Activated naive CD8-positive, alpha-beta T cell treated with anti-CD3 and anti-CD28 coated beads for 36 hours (primary cell): ENCODE measurements at places on chromosomes 6 and 20. TPM values are rescaled to one million over a fixed set of nuclear protein-coding genes. Genes with fewer than 3 reads are reported as not detected.
A peak's percentile ranks its signal among the peaks of the same experiment; 100 is the strongest.

- DNase-seq, result no peak
Observed at GRCh38 chr6:53752856-53753255, 41.9 kb upstream of the LRRC1 start.

DNA sequence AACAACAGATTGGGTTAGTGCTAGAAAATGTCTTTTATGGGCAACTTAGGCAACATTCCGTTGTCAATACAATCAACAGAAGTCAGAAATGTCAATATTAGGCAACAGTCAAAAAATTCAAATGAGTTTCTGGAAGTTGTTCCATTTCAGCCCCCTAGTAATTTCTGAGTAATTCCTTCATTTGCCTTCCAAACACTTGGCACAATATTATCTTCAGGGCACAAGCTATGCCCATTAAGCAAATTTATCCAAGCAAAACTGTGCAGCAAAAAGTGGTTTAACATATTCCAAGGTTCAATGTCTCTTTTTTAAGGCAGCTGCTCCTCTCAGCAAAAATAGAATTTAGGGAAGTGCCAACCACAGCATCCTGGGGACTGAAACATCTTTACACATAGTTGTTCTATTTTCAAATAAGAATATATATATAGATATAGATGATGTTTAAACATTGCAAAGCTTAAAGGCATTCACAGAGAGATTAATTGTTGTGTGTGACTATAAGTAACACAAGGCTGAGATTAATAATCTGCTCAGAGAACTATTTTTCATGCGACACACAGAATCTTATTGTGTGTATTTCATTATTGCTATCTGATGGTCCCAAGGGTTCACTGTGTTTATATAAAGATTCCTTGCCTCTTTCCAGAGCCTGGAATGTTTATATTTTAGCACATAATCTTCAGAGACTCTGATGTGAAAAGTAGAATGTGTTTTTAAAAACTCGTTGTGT is 75.2 kb upstream of the ADTRP start:
- no peak for DNase-seq

DNA sequence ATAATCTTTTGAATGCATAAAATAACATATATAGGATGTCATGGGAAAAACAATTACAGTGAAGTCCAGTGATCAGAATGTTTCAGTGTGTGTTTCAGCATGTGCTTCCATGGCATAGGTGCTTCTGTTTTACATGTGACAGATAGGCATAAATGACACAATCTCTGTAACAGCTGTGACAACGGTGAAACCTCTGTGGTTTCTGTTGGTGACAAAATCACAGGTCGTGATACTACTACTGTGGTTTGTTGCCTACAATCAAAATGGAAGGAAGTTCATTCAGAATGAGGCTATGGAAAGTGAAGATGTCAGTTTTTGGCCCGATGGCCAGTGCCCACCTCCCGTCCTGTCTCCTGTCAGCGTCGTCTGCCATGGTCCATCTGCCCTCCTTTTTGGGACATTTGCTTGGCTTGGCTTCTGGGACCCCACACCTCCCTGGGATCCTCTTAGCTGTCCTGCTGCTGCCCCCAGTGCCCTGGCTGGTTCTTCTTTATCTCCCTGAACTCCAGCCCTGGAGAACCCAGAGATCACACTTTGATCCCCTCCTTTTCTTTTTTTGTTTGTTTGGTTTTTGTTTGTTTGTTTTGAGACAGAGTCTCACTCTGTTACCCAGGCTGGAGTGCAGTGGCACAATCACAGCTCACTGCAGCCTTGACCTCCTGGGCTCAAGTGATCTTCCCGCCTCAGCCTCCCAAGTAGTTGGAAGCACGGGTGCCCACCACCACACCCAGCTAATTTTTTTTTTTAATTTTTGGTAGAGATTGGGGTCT is 79.3 kb upstream of the NAA20 start:
- DNase-seq, result peak; percentile 17

GRCh38 chr6:168128631-168129291 is 49.7 kb upstream of the FRMD1 start:
- DNase-seq, result no peak

DNA sequence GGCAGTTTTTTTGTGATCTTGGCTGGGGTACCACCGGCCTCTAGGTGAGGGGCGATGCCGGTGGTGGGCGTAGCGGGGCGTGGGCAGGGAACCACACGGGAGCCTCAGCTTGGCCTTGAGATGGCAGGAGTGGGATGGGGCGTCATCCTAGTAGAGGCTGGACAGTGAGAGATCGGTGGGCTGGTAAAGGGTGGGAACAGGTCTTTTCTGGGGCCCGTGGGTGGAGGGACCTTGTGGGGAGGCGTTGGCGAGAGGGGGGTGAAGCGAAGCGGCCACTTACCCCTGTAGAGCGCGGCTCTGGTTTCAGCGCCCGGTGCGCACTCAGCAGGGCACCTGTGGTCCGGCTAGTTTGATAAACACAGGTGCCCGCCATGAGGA is 12.0 kb downstream of the ITPR3 start:
- no peak for DNase-seq

- no peak for DNase-seq
Observed at GRCh38 chr20:48711696-48712464, 115.9 kb downstream of the PREX1 start.

DNA sequence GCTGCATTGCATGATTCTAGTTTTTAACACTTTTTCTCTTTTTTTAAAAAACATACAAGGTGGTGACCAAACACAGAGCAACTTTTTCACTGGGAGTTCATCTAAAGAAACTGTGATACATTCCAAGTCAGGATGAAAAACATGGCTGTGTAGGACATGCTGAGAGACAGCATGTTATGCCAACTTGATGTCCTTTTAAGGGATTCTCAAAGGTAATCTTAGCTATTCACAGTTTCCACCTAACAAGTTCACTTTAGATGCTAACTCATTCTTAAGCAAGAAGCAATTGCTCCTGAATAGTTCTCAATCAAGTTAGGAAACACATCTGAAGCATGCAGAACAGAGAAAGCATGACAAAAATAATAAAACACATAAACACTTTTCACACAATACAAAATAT is 3.3 kb downstream of the ASCC3 start:
- no peak for DNase-seq

DNA sequence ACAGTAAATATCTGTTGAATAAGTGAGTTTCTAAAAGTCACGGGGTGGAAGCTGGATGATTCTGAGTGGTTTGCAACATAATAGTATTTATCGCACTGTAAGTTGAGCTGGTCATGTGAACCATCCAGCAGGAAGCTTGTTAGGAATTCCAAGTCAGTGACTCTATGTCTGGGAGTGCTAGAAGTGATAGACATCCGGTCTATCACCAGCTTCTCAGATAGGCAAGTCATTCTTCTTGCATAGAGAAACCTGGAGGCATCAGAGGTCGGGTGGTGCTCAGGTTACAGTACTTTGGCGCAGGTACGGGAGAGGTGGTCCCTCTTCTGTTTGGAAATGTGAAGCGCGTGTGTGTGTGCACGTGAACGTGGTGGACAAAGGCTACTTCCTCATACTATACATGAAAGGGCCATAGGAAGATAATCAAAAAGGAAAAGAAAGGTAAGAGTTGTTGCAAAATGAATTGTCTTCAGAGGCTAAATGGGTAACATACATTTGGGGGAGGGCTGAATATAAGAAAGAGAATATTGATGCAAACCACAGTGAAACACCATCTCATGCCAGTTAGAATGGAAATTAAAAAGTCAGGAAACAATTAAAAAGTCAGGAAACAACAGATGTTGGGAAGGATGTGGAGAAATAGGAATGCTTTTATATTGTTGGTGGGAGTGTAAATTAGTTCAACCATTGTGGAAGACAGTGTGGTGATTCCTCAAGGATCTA is 299.3 kb upstream of the ZFP64 start:
- DNase-seq, result no peak

- peak; percentile 21 for DNase-seq
Observed at GRCh38 chr20:20711413-20711812, 1.0 kb downstream of the RALGAPA2 start.

DNA sequence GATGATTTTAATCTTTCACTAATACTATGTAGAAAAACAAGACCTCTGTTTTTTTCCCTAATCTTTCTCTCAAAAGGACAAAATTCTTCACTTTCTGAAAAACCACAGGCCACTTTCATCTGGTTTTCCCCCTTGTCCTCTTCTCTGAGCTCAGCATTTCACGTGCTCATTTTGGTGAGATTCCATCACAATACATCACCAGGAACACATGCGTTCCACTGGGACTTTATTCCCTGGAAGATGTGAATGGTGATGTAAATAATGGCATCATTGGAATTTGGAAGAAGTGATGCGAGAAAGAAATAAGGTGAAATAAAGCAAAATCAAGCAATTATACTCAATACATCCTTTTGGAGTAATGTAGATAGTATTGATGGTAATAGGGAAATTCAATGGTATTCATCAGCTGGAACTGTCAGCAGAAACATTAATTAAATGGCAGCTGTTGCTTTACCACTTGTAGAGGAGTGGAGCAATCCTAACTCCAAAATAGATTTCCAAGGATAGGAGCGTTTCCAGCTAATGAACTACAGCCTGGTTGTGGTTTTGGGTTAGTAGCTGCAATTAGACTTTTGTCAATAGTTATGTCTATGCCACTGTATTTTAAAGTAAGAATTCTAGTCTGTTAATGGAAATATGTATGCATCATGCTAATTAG is 11.5 kb downstream of the FILIP1 start:
- DNase-seq, result no peak

Gene HLA-DMB
- total RNA-seq, result 4.6 TPM

Gene DAAM2
- total RNA-seq, result not detected

Gene DTD1
- total RNA-seq, result 52.5 TPM

Gene TAGAP
- total RNA-seq, result 167 TPM

Gene OR11A1
- not detected for total RNA-seq
